ENCODE measurements at places on chromosomes 1 and 21.

DNA sequence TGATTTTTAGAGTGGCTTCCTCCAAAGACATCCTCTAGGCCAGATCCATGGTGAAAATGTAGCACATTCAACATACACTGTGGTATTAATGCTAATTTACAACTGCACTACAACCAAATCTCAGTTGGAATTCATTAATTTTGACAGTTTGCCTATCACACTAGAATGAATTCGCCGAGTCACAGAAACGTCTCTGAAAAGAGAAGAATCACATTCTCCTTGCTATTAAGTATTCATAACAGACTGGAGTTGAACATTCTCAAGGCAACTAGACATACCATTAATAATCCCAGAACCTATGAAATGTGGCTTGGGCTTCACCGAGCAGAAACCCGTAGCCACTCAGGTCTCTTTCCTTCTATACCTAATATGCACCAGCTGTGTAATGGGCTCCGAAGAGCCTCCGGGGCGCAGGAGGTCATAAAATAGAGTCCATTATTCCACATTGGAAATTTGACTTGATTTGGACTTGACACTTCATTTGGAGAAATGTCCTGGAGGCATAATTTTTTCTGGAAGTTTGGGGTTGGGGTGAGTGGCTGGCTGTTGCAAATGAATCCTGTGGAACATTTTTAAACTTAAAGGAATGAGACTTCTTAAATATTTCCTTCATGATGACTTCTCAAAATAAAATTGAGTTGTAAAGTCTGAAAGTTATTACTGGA, 117.1 kb downstream of the DSCAM start:
- no peak for DNase-seq

GRCh38 chr1:92817986-92818764, 13.7 kb upstream of the RPL5 start:
- no peak for DNase-seq

DNA sequence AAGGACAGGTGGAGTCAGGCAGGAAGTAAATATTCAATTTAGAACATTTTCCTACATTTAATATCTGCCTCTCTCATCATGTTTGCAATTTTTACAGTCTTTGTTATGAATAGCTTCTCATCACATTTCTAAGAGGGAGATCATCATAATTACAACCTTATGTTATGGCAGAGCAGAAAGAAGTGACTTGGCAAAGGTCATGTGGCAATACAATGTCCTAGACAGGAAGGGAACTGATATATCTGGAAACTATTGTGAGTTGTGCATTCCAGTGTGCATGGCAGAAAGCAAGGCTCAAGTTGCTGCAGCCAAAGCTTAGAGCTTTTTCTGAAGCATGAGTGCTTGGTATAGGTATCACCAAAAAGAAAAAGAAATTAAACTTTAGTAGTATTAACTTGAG, 43.8 kb upstream of the PRRX1 start:
- DNase-seq = no peak

DNA sequence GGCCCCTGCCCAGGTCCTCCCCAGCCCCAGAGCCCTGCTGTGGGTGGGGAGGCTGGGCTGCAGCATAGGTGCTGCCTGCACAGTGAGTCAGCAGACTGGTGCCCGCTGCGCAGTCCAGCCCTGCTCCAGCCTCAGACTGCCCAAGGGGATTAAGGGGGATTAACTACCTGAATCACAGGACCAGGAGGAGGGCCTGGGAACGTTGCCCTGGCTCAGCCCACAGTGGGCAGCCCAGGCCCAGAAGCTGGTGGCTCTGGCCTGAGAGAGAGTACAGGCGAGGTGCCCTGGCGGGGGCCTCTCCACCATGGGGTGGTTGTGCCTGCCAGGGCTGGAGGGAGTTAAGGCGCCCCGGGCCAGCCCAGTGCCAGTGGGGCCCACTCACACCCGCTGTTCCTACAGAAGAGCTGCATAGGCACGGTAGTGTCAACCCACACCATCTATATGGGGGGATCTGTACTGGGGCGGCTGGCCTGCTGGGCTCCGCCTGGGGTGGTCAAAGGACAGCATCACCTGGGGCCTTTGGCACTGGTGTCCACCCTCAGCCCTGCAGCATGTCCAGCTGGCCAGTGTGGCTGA, 2.3 kb downstream of the OBSCN start:
- no peak for DNase-seq

- DNase-seq = no peak
Measured at GRCh38 chr21:37684547-37684946, 231.7 kb downstream of the KCNJ6 start.

- no peak for DNase-seq
Measured at GRCh38 chr1:80154176-80154575, 1147.6 kb upstream of the ADGRL4 start.

DNA sequence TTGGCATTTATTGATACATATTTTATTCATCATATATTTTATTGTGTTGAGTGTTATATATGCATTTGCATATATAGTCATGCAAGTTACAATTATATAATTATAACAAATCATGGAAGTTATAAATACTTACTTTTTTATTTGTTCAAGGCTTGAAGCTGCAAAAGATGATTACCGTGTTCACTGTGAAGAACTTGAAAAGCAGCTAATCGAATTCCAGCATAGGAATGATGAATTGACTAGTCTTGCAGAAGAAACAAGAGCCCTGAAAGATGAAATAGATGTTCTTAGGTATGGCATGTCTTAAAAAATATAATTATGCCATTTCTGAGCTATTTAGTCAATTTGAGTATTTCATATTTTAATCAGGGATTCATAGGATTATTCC, 32.1 kb downstream of the HOOK1 start:
- no peak for DNase-seq

DNA sequence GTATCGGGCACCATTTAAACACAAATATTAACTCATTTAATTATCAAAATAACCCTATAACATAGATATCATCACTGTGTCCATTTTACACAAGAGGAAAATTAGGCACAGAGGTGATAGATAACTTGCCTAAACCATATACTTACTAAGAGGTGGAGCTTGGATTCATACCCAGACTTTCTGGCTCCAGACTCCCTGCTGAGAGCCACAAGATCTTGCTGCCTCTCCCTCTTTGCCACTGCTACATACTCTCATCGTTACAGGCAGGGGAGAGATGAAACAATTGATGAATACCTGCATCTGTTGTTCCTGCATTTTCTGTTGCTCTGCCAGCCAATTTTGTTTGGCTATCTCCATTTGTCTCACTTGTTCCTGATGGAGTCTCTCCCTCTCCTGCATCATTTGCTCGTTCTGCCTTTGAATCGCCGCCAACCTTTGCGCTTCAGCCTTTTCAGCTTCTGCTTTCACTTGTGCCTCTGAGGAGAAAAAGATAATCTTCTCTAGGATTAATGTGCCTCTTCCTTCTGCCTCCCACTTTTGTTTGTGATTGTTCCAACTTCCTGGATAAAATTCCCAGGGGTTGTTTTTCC, 10.6 kb downstream of the GBP5 start:
- no peak for DNase-seq

DNA sequence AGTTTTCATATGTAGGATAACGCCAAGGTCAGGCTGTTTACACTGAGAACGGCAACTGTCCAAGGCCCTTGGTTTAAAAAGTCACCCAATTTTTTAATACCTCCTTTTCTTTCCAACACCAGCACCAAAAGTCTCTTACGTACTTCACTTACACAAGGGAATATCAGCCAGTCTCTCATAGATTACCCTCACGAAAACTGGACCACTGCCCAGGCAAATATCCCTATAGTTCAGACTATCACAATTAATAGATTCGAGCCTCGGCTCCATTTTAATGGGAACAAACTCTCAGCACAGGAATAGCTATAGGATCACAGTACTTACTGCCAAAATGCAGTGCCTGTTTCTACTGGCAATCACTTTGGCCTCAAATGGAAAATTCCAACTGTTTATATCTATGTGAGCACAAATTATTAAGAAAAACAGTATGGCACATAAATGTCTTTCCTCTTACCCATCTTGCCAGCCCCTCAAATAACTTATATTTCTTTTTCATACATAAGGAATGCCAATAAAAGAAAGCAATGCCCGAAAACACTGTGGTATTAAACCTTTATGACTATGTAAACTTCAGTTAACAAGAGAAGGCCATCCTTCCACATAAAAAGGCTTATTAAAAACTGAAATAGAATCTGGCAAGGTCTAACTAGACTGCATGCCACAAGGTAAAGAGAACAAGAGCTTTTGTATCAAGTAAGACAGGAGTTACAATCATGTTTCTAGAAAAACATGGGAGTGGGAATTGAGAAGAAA, 97.8 kb downstream of the SLC45A1 start:
- no peak for DNase-seq

GRCh38 chr1:211281320-211282022, 22.3 kb downstream of the RCOR3 start:
- no peak for DNase-seq

DNA sequence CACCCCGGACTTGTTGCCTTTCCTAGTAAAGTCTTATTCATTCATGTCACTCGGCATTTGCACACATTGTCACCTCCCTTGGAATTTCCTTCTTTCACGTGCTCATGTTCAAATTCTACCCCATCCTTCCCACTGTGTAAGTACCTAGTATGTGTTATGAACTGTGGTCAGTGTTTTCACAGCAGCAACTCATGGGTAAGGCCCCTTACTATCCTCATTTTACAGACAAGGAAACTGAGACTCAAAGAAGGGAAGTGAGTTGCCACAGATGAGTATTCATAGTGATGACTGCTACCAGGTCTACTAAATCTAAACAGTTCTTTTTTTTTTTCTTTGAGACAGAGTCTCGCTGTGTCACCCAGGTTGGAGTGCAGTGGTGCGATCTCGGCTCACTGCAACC, 10.5 kb downstream of the CITED4 start:
- DNase-seq = no peak

DNA sequence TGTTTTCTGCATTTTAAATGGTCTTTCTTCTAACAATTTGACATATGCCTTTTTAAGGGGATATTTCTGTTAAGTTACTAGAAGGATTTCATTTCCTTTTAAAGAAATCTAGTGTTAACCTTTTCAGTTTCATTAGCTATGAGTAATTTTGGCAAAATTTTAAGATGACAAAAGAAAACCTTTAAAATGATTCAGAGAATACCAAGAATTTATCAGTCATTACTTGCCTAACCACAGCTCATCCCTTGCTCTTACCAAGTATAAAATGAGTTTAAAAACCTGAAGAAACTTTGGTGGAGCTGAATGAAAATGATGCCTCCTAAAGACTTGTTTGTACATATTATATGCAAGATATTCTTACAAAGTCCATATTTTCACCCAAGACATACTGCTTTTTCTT, 101.7 kb downstream of the NEK7 start:
- no peak for DNase-seq

- no peak for DNase-seq
Measured at GRCh38 chr1:211474451-211474850, 17.5 kb downstream of the RD3 start.

DNA sequence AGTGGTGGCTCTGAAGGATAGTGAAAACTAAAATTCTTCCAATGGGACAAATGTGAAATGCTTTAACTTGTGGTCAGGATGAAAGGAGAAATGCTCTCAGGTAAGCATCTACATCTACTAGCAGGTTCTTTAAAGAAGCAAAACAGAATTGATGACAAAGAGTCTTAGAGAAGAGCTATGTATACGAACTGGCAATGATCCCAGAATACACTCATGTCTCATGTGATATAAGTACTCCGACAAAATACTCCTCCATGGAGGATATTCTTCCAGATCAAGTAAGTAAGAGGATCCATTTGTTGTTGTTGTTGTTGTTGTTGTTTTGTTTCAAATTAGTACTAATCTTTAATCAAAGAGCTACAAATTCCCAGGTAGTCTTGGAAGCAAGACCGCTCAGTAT, 174.0 kb upstream of the ATP1B1 start:
- DNase-seq = no peak

DNA sequence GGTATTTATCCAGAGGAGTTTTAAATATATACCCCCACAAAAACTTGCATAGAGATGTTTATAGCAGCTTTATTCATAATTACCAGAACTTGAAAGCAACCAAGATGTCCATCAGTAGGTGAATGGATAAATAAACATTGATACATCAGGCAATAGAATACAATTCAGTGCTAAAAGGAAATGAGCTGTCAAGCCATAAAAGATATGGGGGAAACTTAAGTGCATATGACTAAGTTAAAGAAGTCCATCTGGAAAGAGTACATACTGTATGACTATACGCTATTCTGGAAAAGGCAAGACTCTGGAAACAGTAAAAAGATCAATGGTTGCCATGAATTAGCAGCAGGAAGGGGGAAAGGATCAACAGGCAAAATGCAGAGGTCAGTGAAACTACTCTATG, 366.7 kb downstream of the HHIPL2 start:
- no peak for DNase-seq

DNA sequence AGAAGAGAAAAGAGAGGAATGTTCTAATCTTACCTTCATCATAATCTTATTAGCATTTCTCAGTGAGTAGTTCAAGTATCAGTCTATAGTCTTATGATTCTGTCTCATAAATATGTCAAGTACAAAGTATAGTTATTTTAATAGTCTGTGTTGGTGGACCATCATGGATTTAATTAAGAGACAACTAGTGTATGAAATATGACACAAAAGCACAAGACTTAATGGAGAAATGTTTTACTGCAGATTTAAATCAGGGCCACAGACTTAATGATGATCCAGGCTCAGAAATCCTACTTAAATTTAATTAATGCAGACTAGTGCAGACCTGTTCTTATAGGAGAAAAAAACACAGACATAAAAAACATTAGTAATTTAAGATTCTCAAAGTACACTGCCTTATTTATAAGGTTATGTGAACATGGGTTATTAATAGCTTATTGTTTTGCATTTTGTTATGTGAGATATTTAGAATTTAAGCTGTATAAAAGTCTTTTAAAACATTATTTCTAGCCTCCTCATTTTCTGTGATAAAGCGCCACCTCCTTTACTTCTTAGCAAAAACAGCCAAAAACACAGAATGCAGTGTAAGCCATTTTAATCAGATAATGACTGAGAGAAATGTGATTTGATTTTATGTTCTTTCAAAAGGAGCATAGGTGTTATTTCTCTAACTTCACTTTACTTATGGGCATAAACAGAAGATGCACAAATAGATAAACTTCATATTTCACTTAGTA, 255.0 kb upstream of the SNX7 start:
- no peak for DNase-seq

DNA sequence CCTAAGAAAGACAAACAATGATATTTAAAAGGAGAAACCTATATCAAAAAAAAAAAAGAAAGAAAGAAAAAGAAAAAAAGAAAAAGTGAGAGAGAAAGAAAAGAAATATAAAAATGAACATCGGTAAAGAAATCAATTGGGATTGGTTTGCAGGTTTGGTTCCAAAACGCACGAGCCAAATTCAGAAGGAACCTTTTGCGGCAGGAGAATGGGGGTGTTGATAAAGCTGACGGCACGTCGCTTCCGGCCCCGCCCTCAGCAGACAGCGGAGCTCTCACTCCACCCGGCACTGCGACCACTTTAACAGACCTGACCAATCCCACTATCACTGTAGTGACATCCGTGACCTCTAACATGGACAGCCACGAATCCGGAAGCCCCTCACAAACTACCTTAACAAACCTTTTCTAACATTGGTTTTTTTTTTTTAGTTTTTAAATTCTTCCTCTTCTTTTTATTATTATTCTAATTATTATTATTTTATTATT, 11.7 kb downstream of the LHX9 start:
- DNase-seq = no peak

GRCh38 chr1:195898373-195898772, 709.9 kb downstream of the KCNT2 start:
- DNase-seq = no peak

GRCh38 chr1:99481391-99481996, 164.4 kb upstream of the PALMD start:
- DNase-seq = no peak

Data from stimulated activated CD4-positive, alpha-beta T cell treated with anti-CD3 and anti-CD28 coated beads, Interleukin-4, amount 100 ng/mL, for 48 hours (primary cell).